ENCODE measurements at places on chromosomes 4 and X.

- DNase-seq: no peak
Measured at GRCh38 chr4:42865572-42866189, 26.8 kb upstream of the GRXCR1 start.

GRCh38 chr4:30839583-30840520, 119.7 kb downstream of the PCDH7 start:
- no peak for DNase-seq

DNA sequence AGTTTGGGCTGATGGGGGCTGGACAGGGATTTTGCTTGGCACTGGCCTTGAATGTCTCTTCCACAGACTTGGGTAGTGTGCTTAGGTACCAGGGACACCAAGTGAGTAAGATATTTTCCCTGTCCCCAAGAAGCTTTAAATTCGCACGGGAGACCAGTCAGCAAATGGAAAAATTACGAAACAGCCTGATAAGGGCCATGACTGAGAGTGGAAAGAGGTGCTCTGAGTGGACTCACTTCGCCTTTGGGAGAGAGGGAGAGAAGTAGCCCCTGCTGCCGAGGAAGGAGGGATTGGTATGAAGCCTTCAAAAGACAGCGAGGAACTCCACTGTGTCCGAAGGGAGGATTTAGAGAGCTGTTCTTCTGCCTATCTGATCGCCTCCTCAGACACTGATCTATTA, 2.6 kb downstream of the LSM6 start:
- no peak for DNase-seq

DNA sequence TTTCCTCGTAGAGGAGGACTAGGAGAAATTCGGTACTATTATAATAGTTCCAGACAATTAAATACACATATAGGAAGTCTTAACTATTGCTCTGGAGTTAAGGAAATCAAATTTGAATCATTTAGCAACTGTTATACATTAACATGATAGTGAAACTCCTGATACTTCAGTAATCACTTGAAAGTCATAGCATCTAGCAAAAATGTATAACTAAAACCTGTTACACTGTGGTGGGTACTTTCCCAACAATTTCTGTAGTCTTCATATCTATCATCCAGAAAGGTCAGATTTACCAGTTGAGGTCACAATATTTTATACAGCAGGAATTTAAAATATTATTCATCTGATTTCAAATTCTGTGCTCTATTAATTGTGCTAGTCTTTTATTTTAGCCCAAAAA, 669.6 kb upstream of the PCDH10 start:
- no peak for DNase-seq

DNA sequence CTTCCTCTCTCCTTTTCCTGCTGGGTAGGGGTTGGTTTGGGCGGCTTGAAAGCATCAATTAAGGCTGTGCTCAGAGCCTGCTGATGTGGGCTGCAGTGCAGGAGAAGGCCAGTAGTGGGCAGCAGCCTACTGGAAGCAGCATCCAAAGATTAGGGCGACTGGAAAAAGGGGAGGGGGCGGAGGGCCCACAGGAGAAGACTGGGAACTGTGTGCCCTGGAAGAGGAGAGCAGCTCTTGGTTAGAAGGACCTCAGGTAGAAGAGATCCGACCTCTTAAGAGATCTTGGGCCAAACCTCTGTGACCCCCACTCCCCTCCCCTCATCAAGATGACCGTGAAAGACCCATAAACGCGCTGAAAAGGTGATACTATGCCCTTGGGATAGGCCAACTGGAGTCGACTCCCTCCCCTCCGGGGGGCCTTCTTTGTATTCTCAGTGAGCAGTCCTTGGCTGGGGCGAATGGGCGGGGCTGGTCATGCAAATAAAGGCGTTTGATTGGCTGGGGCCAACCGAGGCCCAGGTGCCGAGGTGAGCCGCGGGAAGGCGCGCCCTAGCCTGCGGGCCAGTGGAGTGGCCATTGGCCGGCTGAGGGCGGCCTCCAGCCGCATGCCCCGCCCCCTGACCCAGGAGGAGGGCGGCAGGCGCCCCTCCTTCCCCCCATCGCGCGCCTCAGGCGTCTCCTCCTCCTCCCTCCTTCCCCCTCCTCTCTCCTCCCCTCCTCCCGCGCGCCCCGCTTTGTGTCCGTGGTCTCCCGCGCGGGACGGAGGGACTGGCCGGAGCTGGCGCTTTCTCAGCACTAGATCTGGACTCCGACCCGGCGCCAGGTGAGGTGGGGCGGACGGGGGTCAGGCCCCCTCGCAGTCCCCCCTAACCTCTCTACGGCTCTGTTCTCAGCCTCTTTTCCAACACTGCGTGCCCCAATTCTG, 10.1 kb downstream of the DLG3 start:
- DNase-seq: no peak

- DNase-seq: no peak
Measured at GRCh38 chr4:107891299-107891698, 40.0 kb upstream of the CYP2U1 start.

DNA sequence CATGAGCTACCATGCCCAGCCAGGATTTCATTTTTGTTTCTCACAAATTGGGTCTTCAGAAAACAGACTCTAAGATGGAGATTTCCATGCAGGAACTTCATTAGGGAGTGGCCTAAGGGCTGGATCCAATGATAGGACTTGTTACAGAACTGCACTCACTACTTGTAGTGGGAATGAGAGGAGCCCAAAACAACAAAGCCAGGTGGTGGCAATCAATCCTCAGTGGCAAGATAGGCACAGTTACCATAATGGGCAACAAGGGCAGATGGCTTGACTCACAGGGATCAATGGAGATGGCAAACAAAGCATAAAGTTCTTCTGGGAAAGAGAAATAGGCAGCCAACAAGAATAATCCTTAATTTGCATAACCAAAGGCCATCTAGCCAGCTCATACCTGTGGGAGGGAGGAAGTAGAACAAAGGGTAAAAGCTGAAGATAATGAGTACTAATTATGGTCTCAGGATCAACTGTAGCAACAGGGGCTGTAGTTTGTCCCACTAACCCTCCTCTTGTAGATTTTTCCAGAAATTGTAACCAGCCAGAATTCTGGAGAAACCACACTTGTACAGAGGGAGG, 72.8 kb upstream of the MAPK10 start:
- no peak for DNase-seq

- DNase-seq: no peak
Measured at GRCh38 chr4:26787461-26788340, 72.9 kb upstream of the STIM2 start.

GRCh38 chr4:10276152-10276551, 159.6 kb upstream of the WDR1 start:
- DNase-seq: no peak

DNA sequence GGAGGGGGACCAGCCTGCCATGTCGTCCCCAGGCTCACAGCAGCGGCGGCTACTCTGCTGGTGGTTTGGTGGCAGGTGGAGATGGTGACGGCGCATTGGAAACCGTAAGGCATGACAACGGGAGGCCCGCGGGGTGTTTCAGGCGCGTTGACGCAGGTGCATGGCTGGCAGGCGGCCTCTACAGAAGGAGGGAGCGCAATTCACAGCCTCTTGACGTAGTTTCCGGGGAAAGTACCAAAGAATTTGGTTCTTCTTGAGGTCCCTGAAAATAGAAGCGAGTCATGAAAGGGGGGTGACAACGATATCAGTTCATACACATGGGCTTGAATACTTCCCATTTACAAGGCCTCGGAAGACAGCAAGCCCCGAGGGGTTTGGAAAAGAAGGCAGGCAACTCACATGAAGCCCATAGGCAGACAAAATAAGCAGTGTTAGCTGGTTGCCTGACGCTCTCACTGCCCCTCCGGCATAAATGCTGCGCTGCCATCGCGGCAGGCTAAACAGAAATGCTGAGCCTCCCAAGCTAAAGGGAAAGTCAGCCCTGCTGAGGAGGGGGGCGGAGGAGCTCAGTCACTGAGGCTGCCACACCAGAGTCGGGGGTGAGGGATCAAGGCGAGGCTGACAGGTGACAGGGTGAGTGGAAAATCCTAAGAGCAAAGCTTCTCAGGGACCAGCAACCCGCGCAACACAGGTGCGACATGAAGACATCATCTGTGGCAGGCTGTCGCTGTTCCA, 52.3 kb upstream of the PDLIM3 start:
- peak; percentile 2 for DNase-seq

DNA sequence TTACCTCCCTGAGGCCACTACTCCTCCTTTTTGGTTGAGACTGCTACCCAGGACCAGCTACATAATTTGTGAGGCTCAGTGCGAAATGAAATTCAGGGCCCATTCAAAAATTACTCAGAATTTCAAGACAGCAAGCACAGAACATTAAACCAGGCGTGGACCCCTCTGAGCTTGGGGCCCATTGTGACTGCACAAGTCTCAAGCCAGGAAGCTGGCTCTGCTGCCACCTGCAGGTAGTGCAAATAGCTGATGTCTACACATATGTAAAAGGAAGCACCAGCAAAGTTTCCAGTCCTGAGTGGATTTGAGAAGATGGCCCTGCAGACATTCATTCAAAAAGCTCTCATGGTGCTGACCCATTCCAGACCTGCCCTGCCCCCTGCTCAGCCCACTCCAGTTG, 213.4 kb upstream of the LNX1 start:
- DNase-seq: no peak

- DNase-seq: no peak
Measured at GRCh38 chr4:186158021-186158813, 33.1 kb upstream of the CYP4V2 start.

DNA sequence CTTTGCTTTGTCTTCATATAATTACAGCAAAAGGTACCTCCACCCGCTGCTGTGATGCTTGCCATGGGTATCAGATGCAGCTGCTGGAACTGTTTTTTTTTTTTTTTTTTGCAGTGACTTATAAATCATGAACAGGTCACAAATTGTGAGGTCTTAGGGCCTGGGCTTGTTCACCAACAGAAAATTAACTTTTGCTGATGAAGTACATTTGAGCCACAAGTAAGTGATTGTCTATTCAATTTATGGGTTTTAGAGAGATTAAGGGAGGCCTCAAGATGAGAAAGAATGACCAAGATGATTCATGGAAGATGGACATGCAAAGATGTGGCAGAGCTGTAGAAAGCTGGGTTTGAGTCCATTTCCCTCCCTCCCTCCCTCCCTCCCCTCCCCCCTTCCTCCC, 18.0 kb upstream of the GBA3 start:
- no peak for DNase-seq

- no peak for DNase-seq
Measured at GRCh38 chr4:5996641-5997040, 21.6 kb downstream of the C4orf50 start.

- DNase-seq: peak; percentile 26
Measured at GRCh38 chrX:39149761-39150160, 348.5 kb downstream of the MID1IP1 start.

GRCh38 chrX:64580605-64581004, 185.4 kb upstream of the MTMR8 start:
- DNase-seq: no peak

DNA sequence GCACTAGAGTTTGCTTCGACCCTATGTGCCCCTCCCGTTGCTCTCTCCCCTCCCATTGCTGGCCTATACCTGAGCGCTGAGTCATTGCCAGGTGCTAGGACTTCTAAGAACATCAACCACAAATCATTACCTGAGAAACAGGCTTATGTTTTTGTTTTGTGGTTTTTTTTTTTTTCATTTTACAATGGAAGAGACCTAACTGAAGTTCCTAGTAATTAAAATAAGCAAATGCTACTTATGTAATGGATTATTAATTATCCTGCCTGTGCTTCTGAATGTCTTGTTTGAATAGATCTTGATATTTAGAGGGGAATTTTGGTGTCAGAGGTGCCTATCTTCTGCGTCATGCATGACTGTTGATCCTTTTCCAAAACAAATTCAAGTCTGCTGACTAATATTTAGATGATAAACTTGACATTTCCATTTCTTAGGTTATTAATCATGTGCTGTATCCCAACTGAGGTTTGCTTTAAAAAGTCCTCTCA, 275.4 kb upstream of the CPEB2 start:
- DNase-seq: no peak

DNA sequence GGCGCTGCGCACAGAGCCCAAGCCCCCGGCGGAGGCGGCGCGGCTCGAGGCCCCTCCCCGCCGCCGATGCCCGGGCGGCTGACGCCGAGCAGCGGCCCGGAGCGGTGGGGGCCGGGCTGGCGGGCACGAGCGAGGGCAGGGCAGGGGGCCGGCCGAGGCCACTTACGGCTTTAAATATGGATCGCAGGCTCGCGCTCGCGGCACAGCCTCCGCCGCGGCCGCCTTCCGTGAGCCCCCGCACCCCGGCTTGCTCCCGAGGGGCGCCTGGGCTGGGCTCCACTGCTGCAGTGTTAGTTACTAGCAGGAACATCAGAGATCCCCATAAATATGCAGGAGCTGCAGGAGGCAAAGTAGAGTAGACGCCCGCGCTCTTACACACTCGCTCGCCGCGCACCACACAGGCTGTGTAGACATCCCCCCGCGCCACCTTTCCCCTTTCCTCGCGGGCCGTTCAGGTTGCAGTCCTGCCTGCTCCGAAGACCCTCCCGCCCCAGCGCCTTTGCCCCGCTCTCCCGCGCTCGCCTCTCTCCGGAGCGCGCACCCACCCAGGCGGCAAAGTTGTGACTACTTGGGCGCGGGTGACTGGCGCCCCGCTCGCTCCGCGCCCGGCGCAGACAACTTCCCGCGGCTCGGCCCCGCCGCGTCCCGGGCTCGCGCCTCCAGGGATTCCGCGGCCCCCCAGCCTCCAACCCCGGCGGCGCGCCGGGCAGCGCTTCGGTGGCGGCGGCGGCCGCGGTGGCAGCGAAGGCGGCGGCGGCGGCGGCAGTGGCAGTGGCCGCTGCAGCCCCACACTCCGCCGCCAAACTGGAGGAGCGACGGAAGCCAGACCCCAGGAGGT, 152.0 kb upstream of the SLC4A4 start:
- DNase-seq: no peak

DNA sequence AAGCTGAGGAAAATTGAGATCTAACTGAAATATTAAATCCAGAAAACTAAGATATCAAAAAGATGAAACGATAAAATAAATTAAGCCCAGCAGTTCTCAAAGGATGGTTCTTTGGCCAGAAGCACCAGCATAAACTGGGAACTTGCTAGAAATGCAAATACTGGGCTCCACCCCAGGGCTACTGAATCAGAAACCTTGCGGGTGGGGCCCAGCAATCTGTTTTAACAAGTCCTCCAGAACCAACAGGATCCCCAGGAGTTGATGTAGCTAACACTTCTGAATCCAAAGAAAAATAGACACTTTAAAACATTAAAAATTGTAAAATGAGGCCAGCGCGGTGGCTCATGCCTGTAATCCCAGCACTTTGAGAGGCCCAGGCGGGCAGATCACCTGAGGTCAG, 14.1 kb upstream of the TMEM154 start:
- no peak for DNase-seq

DNA sequence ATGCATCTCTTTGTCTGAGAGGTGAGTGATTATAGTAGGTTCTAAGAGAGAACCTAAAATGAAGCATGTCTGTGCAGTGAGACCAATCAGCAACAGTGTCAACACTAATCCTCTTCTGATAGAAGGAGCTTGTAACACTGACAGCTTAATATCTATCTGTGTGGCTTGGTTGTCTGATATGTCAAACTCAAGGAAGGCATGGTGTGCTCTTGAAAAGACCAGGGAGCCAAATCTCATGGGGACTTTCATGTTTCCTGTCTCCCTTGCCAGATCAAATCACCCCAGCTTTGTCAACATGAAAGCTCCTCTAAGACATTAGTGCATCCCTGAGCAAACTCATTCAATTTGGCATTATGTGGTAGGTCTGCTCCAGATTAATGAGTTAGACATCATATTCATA, 95.4 kb downstream of the ANOS1 start:
- no peak for DNase-seq

- DNase-seq: no peak
Measured at GRCh38 chr4:139214039-139214534, 37.1 kb upstream of the ELF2 start.
